ENCODE measurements at places on chromosomes 1 and 21. TPM values are rescaled to one million over a fixed set of nuclear protein-coding genes. Genes with fewer than 3 reads are reported as not detected.

DNA sequence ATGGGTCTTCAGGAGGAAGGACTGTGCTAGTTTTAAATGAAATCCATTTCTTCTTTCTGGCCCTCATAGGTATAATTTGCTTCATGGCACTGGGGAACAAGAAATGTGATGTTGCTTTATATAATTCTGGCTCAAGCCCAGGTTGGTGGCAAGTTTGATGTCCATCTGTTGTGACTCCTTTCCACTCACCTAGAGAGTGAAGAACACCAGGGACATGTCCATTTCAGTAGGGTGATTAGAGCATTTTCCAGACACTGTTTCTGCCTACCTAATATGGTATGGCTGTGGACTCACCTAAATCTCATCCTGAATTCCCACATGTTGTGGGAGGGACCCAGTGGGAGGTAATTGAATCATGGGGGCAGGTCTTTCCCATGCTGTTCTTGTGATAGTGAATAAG is 278.1 kb downstream of the LMX1A start:
- H3K27ac ChIP-seq = no peak overlapping the region
- no peaks in the 10 kb centered on the region for H3K4me1 ChIP-seq
- no peaks in the 10 kb centered on the region for H3K27me3 ChIP-seq
- H3K36me3 ChIP-seq = no peaks in the 10 kb centered on the region
- no peak overlapping the region for H3K4me3 ChIP-seq
- no peak for DNase-seq

The APCS gene
- total RNA-seq = not detected

DNA sequence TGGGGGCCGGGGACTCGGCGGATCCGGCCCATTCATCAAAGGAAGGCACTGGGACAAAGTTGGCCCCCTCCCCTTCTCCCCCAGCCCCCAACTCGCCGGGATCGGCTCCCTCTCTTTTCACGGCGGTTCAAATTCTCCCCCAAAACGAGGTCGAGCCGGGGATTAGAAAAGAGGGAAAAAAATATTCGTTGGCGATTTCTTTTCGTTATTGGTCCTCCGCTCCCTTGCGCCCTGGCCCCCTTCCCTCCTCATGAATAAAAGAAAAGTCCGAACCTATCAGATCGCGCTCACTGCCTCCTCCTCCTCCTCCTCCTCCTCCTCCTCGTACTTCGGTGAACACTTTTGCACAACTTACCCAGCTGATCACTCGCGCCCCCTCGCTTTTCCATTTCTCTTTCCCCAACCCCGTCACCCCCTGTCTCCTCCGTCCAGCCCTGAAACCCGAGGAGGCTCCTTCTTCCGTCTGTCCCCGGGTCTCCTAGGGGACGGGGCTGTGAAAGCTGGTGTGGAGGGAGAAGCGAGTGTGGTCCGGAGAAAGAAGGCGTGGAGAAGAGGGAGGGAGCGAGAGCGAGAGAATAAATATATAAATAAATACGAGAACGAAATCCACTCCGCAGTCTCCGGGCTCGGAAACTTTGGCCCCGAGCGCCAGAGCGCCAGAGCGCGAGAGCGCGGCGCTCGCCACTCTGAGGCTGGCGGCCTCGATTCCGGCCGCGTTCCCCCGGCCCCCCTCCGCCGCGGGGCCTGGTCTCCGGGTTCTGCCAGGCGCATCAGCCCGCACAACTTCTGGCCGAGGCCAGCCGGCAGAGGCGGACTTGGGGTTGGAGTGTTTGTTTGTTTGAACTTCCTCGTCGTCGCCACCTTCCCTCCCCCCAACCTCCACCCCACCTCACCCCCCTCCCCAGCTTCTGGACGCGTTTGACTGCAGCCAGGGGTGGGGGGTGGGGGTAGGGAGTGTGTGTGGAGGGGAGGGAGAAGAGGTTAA is at the start of gene PAX7:
PAX7 (plus strand) TSS at position 336 of the 985 bp plus-strand sequence. CDS start 758 bp downstream, outside the sequence.
- peak within 1 kb of the TSS; percentile 85 for H3K27ac ChIP-seq
- H3K36me3 ChIP-seq = no peaks in the 10 kb centered on the region
- peaks cover 92% of the 10 kb centered on the region for H3K27me3 ChIP-seq
- peaks cover 3% of the 10 kb centered on the region for H3K4me1 ChIP-seq
- no peak for DNase-seq

GRCh38 chr1:75392278-75392677 is 218.6 kb downstream of the SLC44A5 start:
- H3K4me1 ChIP-seq = no peaks in the 10 kb centered on the region
- DNase-seq = no peak
- no peaks in the 10 kb centered on the region for H3K27me3 ChIP-seq
- H3K4me3 ChIP-seq = no peak overlapping the region
- H3K27ac ChIP-seq = no peak overlapping the region

- H3K27me3 ChIP-seq = no peaks in the 10 kb centered on the region
- no peak overlapping the region for H3K27ac ChIP-seq
- H3K36me3 ChIP-seq = peaks cover 8% of the 10 kb centered on the region
- H3K4me3 ChIP-seq = no peak overlapping the region
- H3K4me1 ChIP-seq = no peaks in the 10 kb centered on the region
Observed at GRCh38 chr1:94481473-94481933, 60.1 kb downstream of the F3 start.
